Amniotic stem cell (primary cell): ENCODE measurements at places on chromosomes 3 and 15.

GRCh38 chr15:85282504-85283115 lies 97.8 kb upstream of the AKAP13 start:
- DNase-seq, result peak; percentile 35

DNA sequence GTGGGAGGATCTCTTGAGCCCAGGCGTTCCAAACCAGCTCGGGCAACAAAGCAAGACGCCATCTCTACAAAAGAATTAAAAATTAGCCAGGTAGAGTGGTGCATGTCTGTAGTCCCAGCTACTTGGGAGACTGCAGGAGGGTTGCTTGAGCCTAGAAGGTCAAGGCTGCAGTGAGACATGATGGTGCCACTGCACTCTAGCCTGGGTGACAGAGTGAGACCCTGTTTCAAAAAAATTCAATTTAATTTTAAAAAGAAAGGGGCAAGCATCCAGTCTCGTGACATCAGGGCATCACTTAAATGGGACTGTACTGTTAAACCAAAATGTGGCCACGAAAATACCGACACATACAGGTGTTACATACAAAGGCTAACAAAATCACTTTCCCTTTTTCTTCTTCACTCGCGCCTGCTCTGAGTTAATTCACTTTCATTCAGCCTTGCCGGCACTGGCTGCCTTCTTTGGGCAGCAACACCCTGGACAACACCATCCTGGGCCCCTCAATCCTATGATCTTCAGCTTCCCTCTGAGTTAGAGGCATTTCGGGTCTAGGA lies 121.7 kb downstream of the LIPC start:
- no peak for DNase-seq

DNA sequence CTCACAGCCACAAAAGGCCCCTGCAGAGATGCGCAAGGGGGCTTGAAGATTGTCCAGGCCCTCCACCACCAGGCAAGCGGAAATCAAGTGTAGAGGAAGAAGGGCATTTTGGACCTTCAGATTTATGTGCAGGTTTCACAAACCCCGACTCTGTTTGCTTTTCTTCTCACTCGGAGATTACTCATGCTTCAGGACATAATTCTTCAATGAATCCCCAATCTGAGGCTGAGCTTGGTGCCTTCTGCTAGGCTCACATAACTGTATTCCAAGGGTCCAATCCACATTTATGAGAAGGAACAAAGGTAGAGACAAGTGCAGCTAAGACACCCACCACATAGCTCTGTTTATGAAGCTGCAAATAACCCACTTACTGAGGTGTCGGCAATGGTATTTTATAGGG lies 50.6 kb upstream of the NMNAT3 start:
- DNase-seq, result no peak

DNA sequence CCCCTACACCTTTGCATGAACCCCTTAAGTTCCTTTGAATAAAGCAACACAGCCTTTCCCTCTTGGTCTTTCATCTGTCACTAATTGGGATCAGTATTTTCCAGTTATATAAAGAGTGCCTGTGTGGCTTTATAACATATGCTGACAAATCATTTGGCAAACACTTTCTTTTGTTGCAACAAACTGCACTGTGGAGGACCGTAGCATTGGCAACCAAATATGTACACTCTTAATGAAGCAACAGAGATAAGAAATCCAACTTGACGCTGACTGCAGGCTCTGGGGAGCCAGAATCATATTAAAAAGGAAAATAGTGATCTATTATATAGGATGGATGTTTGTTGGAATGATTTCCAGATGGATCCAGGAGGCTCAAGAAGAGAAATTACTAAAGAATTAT lies 120.1 kb upstream of the PRICKLE2 start:
- DNase-seq, result peak; percentile 20
